SJCRH30 (cell line): ENCODE measurements at places on chromosomes 5 and 9. TPM values are rescaled to one million over a fixed set of nuclear protein-coding genes. Genes with fewer than 3 reads are reported as not detected.
A peak's percentile ranks its signal among the peaks of the same experiment; 100 is the strongest.

LHX2 gene
- 0.48 and 1.6 TPM in 2 replicates for total RNA-seq

TNFSF15 gene
- 1.0 and 1.1 TPM in 2 replicates for total RNA-seq

DNA sequence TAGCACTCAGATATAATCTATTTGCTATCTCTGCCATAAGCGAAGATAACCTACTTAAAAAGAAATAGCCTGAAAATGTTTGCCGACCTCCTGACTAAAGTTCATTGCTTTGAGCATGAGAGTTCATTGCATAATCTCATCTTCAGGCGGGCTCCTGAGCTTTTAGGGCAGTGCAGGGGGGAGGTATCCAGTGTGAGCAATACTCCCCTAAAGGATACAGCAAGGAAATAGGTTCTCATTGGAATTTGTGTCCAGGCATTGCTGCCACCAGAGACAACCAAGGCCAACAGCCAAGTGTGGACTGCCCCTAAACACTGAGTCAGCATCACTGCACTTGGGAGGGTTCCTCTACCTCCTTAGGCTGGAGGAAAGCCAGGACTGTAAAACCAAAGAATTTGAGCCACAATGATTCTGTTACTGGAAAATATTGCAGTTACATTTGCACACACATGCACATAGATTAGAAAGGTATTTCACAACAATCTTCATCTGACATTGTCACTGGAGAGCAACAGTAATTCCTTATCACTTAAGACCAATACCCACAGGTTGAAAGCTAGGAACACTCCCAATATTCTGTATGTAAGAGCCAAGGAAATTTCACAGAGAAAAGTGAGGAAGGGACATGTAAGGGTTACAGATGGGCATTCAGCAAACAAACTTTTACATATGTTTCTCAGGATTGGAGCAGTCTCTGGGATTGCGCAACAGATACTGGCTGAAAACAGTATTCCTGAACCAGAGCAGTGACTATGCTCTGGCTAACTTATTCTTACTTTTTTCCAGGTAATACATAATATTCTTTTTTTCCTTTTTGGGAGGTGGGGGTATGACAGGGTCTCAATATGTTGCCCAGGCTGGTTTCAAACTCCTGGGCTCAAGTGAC is 98.6 kb upstream of the TLE1 start:
- H3K4me1 ChIP-seq, result no peaks in the 10 kb centered on the region
- H3K27me3 ChIP-seq, result no peaks in the 10 kb centered on the region
- DNase-seq, result peak; percentile 18
- no peak overlapping the region for H3K4me3 ChIP-seq
- no peaks in the 10 kb centered on the region for H3K36me3 ChIP-seq
- H3K27ac ChIP-seq, result no peak overlapping the region

DNA sequence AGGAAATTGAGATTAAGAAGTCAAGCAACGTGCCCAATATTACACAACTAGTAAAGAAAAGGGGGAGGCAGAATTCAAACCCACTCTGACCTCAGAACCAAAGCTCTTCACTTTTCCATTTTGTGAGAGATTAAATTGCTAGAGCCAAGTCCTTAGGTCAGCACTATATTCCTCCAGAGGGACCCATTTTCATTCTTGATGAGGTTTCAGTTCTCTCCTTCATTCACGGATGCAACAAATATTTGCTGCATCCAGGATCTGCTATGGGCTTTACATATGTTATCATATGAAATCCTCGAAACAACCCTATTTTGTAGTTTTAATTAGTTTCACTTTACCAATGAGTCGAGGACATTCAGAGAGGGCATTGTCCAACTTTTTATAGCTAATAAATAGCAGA is 239.2 kb downstream of the EFNA5 start:
- DNase-seq, result no peak
- H3K27me3 ChIP-seq, result no peaks in the 10 kb centered on the region
- H3K4me1 ChIP-seq, result peaks cover 10% of the 10 kb centered on the region
- no peak overlapping the region for H3K4me3 ChIP-seq

DNA sequence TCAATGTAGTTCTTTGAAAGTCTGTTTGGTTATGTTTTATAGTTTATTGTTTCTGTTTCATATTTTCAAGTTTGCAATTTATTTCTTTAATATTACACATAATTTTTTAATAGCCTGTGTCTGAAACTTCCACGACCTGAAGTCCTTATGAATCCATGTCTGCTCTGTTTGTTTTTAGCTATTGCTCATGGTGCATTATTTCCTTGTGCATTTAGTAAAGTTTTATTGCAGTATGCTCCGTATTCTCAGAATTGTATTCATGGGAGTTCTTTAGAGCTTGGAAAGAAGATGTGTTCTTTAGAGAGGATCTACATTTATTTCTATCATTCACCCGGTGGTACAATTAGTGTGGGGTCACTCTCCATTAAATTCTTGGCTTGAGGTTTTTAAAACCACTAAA is 133.2 kb upstream of the NFIB start:
- H3K27me3 ChIP-seq, result no peaks in the 10 kb centered on the region
- H3K4me1 ChIP-seq, result no peaks in the 10 kb centered on the region; the same call in 1 of the 2 replicates
- DNase-seq, result no peak
- H3K27ac ChIP-seq, result no peak overlapping the region
- no peaks in the 10 kb centered on the region for H3K36me3 ChIP-seq
- no peak overlapping the region for H3K4me3 ChIP-seq

ADGRD2 gene
- not detected in 2 replicates for total RNA-seq

GRCh38 chr9:116187570-116188170 is 34.1 kb downstream of the PAPPA start:
- no peak overlapping the region for H3K4me3 ChIP-seq
- no peak for DNase-seq
- H3K36me3 ChIP-seq, result no peaks in the 10 kb centered on the region
- no peak overlapping the region for H3K27ac ChIP-seq
- H3K4me1 ChIP-seq, result no peaks in the 10 kb centered on the region
- H3K27me3 ChIP-seq, result no peaks in the 10 kb centered on the region

RNF180 gene
- 0.41 and 0.65 TPM in 2 replicates for total RNA-seq

DNA sequence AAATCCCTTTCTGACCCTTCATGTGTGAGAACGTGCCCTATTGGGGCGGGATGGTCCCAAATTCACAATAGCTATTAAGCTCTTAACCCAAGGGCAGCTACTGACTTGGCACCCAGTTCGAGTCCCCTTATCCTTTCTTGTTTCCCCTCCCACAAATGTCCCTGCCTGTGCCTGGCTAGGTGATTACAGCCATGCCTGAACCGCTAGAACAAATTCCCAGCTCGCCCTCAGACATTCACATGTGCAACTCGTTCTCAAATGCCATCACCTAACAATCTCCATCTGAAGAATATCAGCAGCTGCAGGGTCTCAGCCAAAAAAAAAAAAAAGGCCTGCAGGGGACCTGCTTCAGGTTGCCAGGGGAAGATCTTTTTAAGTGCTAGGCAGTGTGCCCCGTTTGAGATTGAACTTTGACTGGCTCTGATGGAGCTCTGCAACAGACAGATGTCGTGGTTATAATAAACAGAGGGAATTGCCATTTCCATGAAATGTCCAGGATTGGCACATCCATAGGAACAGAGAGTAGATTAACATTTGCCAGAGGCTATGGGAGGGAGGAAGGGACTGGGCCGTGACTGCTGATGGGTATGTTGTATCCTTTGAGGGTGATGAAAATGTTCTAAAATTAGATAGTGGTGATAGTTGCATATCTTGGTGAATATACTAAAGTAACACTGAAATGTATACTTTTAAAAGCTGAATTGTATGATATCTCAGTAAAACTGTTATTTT is 347.2 kb upstream of the WWC1 start:
- no peaks in the 10 kb centered on the region for H3K36me3 ChIP-seq
- H3K4me1 ChIP-seq, result peaks cover 28% of the 10 kb centered on the region
- no peaks in the 10 kb centered on the region for H3K27me3 ChIP-seq
- no peak overlapping the region for H3K4me3 ChIP-seq

- H3K36me3 ChIP-seq, result no peaks in the 10 kb centered on the region
- H3K4me1 ChIP-seq, result peaks cover 30% of the 10 kb centered on the region
- H3K4me3 ChIP-seq, result no peak overlapping the region
- H3K27me3 ChIP-seq, result no peaks in the 10 kb centered on the region
- no peak for DNase-seq
Observed at GRCh38 chr5:94901191-94901979, 282.9 kb downstream of the SLF1 start.

- no peaks in the 10 kb centered on the region for H3K4me1 ChIP-seq
- H3K36me3 ChIP-seq, result no peaks in the 10 kb centered on the region
- DNase-seq, result no peak
- H3K27ac ChIP-seq, result no peak overlapping the region
- no peaks in the 10 kb centered on the region for H3K27me3 ChIP-seq
Observed at GRCh38 chr9:27530915-27531755, 1.5 kb upstream of the MOB3B start.

GFRA3 gene
- 0.15 TPM in 1 of 2 replicates, not detected in the other for total RNA-seq

ENHO gene
- total RNA-seq, result 0.25 TPM in 1 of 2 replicates, not detected in the other

DNA sequence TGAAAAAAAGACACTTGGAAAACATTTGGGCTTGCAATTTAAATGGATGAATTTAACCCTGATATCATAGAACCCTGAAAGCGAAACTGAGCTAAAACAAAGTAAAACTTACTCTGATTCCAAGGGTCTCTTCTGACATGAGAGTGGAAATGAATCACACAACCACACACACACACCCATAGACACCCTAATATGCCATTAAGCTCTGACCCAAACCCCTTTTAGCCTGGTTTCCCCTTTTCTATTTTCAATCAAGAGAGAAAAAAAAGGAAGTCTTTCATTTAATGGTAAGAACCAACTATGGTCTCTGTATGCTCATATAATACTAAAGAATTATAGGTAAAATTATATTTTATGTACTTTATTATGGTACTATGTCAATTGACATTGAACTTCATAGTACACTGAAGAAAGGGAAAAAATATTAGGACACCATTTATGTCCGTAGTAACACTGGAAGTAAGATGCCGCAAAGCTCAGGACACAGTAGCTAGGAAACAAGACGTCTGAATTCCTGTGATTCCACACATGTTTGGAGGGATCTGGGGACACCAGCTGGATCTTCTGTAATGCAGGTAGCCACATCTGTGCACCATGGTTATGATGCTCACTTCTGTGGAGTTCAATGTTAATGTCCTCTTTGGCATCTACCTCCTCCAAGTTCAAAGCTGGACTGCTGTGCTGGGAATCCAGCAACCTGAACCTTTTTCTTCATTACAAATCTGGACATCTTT is 95.8 kb downstream of the PCSK1 start:
- H3K4me3 ChIP-seq, result no peak overlapping the region
- H3K4me1 ChIP-seq, result no peaks in the 10 kb centered on the region
- H3K27ac ChIP-seq, result no peak overlapping the region

SLC12A2 gene
- 29.1 and 31.4 TPM in 2 replicates for total RNA-seq
